ENCODE measurements at places on chromosomes 5 and 9.
A peak's percentile ranks its signal among the peaks of the same experiment; 100 is the strongest.

DNA sequence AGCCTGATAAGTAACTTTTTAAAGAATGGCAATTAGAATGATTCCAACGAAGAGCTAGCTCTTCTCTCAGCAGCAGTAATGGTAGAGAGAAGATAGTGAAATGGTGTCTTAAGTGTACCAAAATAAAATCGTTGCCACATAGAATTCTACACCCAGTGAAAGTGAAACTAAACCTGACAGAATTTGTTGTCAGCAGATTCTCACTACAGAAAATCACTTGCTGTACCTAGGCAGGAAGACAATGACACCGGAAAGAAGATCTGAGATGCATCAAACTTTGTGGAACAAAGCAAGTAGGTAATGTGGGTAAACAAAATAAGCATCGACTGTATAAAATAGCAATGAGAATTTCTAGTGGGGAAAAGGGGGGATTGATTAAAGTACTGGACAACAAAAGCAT, 20.7 kb upstream of the EBF1 start:
- no peak for DNase-seq

GRCh38 chr9:132862533-132862932, 15.6 kb downstream of the AK8 start:
- no peak for DNase-seq

GRCh38 chr5:134077926-134078580, 36.4 kb upstream of the TCF7 start:
- no peak for DNase-seq

- DNase-seq: no peak
Observed at GRCh38 chr9:86500667-86501435, 146.6 kb upstream of the TUT7 start.

GRCh38 chr5:124349931-124350330, 396.5 kb downstream of the ZNF608 start:
- DNase-seq: no peak

GRCh38 chr9:76989501-76989900, 30.0 kb upstream of the FOXB2 start:
- no peak for DNase-seq

- DNase-seq: no peak
Observed at GRCh38 chr9:93354451-93354850, 97.0 kb upstream of the FAM120A start.

GRCh38 chr9:126935630-126936029, 21.0 kb downstream of the RALGPS1 start:
- no peak for DNase-seq

- DNase-seq: peak; percentile 69
Observed at GRCh38 chr9:272251-273213, 57.9 kb downstream of the DOCK8 start.

GRCh38 chr5:113205807-113206206, 229.0 kb downstream of the TSSK1B start:
- DNase-seq: no peak

- no peak for DNase-seq
Observed at GRCh38 chr5:1963941-1964451, 81.3 kb upstream of the IRX4 start.

- no peak for DNase-seq
Observed at GRCh38 chr5:151695464-151695863, 8.7 kb upstream of the SPARC start.

- no peak for DNase-seq
Observed at GRCh38 chr5:113237893-113238292, 196.9 kb downstream of the TSSK1B start.

GRCh38 chr5:120655828-120656435, 191.8 kb downstream of the PRR16 start:
- no peak for DNase-seq

DNA sequence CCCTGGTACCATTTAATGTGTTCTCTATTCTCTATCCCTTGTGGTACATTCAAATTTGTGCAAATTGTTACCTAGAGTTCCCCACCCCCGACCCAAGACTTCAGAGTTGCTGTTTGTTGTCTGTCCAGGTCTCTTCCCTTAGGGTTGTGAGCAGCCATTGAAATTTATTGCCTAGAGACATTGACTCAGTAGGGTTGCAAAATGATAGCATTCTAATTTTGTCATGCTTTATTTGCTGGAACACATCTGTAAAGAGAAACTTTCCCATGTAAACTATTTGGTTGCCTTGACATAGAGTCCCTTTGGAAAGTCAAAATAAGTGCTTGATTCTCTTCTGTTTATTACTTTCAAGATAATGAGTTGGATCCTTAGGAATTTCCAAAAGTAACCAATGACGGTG, 91.7 kb upstream of the KLF9 start:
- DNase-seq: no peak

- no peak for DNase-seq
Observed at GRCh38 chr5:133123297-133123696, 71.5 kb downstream of the HSPA4 start.

DNA sequence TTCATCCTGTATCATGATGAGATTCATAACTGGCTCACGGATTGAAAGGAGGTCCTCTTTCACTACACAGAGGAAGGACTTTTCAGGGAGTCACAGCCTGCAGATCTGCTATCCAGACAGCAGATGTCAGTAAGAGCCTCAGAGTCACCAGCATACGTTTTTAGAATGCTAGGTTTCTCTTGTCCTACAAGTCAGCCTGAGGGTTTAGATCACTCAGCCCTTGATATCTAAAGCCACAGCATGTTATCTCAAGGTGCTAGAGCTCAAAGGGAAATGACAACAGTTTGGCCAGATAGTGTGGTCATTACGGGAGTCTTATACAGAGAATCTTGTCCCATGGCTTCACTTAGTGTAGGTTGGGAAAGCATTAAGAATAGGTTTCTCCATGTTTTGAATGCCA, 30.9 kb upstream of the SLC46A2 start:
- no peak for DNase-seq

GRCh38 chr9:119195521-119195920, 173.7 kb downstream of the BRINP1 start:
- DNase-seq: no peak

- peak; percentile 23 for DNase-seq
Observed at GRCh38 chr5:135324897-135325650, 74.0 kb downstream of the MACROH2A1 start.

GRCh38 chr5:80134876-80135275, 99.7 kb downstream of the THBS4 start:
- no peak for DNase-seq

DNA sequence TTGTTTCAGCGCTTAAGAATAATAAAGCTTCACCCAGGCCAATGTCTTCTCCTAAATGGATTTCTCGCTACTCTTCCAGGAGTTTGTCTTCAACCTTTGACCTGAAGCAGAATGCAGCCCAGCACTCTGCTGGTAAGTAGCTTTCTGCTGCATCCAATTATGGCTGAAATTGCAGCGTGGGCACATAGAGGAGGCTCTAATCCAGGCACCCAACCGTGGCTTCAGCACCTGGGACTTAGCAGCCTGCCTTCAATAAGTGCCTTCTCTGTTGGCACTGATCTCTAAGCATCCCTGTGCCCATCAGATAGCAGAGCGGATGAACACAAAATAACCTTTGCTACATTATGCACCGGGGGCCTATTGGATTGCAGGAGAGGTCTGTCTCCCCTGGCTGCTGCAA, 105.2 kb downstream of the TRIM32 start:
- no peak for DNase-seq

GRCh38 chr5:82628364-82628910, 350.3 kb upstream of the RPS23 start:
- no peak for DNase-seq

GRCh38 chr9:126743041-126743440, 61.8 kb upstream of the ZBTB43 start:
- no peak for DNase-seq

DNA sequence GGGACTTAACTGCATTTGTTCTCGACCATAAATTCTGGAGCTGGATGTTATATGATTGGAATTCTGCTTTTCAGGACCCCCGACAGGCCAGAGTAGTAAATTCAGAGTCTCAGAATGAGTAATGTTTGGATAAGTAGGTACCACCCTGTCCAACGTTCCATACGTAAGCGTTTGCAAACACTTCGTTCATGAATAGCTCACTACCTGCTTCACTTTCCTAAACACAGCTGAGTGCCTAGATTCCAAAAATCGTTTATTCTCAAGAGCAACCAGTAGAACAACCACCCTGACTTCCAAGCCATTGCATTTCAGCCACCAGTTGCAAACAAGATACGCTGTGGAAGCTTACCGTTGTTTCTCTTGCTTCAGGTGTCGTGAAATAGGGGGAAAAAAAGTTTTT, 101.3 kb upstream of the DMRT1 start:
- no peak for DNase-seq

- DNase-seq: no peak
Observed at GRCh38 chr5:151459680-151460324, 12.4 kb downstream of the SLC36A1 start.

GRCh38 chr5:22431840-22432239, 421.3 kb downstream of the CDH12 start:
- DNase-seq: no peak

GRCh38 chr5:121819682-121820261, 31.9 kb upstream of the FTMT start:
- no peak for DNase-seq

GRCh38 chr5:172299916-172300439, 16.4 kb upstream of the UBTD2 start:
- no peak for DNase-seq

- DNase-seq: no peak
Observed at GRCh38 chr5:124752854-124753720, 6.6 kb upstream of the ZNF608 start.

- no peak for DNase-seq
Observed at GRCh38 chr5:148290271-148291195, 21.7 kb upstream of the SPINK7 start.

DNA sequence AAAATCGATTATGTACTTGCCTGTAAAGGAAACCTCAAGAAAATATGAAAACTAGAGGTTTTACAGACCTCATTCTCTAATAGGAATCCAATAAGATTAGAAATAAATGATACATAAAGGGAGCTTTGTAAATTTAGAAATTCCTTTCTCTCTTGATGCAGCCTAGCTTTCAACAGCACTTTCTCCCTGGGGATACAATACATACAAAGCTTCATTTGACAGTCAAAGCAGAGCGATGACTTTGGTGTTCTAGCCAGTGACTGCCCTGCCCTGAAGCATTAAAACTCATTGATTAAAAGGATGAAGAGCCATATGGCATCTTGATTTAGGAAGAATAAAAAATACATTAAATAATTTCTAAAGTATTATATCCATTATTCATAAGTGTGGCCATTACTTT, 46.3 kb upstream of the GLIS3 start:
- no peak for DNase-seq

GRCh38 chr5:163580516-163580915, 75.1 kb downstream of the MAT2B start:
- no peak for DNase-seq

DNA sequence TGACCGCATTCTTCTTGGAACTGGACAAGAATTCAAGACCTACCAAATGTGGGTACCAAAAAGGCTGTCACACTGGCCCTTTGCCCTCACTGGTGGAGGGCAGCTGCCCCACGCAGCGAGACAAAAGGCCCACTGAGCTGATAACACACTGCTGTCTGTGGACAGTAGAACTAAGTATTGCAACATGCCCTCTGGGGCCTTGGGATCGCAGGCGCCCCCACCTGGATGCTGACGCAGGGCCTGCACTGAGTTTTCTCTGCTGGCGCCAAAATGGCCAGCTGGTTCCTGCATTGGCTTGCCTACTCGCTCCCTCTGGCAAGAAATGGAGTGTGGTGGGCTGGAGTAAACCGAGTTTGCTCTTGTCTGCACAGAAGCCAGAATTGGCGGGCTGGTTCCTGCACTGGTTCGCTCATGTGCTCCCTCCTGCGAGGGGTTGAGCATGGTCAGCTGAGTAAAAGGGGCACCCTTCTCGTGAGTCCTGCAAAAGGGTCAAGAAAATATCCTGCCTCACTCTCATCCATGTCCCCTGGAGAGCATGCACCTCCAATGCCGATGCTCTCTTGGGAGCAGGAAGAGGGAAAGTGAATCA, 55.7 kb downstream of the NXNL2 start:
- DNase-seq: no peak

- DNase-seq: no peak
Observed at GRCh38 chr5:150309101-150309885, 6.6 kb upstream of the ARSI start.

DNA sequence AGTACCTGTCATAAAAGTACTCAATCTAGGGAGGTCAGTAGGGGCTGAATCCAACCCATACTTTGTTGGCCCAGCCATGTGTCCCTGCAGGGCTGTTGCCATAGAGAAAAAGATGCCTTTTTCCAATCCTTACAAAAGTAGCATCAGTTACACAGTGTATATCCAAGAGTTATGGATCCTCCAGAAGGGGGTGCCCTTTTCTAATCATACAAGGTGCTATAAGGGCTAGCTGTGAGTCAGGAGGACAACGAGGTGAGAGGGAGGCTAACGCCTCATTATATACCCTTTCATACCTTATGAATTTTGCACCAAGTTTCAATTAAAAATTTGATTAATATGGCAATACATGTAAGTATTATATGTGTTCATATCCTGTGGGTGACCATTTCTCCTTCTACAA, 4.8 kb downstream of the KIAA0825 start:
- no peak for DNase-seq

DNA sequence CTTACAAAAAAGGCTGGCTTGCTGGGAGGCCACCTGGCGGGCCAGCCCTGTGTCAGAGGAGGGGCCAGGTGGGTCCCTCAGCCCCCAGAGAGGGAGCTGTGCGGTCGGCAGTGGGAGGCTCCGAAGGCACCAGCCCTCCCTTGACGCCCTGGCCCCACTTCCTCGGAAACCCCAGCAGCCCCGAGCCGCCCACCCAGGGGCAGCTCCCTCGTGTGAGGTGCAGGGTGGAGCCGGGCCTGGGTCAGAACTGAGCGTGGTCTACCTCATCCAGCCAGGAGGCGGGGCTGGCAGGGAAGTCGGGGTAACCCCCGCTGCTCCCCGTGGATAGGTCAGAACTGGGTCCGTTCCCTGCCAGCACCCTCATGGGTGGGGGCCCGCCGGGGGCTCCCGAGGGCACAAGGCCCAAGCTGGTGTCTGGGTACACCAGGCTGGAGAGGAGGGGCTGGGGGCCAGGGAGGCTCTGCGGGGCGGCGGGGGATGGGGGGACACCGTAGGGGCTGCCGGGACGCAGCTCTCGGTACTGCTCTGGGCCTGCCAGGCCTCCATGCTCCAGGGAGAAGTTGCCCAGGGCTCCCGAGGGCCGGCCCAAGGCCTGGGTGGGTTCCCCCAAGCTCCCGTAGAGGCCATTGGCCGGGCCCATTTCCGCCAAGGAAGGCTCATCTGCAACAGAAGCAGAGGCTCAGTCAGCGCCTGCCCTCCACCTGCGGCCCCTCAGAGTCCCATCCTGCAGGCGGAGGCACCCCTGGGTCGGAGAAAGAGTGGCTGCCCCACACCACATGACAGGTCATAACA, 7.6 kb downstream of the LHX3 start:
- DNase-seq: no peak

DNA sequence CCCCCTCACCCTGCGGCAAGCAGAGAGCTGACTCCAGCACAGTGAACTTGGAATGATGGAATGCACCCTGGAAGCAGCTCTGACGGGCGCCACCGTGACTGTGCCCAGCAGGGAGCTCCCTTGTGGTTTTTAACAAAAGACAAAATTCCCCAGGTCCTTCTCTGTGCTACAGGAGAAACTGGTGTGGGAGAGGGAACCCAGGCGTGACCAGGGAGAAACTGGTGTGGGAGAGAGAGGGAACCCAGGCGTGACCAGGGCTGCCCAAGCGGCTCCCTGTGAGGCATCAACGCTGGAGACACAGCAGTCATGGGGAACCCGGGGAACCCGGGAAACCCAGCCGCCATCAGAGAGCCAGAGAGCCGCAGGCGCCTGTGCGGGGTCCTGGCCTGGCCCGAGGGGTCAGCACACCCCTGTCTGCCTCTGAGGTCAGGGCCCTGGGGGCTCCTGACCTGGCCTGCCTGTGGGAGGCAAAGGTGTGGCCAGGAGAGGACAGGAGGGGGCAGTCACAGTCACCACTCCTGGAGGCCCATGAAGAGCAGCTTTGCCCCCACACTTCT, 3.1 kb upstream of the AHRR start:
- DNase-seq: no peak
